ENCODE measurements at places on chromosomes 2 and 18. TPM values are rescaled to one million over a fixed set of nuclear protein-coding genes. Genes with fewer than 3 reads are reported as not detected.

Gene RNU2-63P
- not detected for polyA plus RNA-seq

Gene DYNAP
- polyA plus RNA-seq = not detected

Gene EGR4
- polyA plus RNA-seq = not detected

Gene TNS1
- 33.2 TPM for polyA plus RNA-seq

Gene EML6
- polyA plus RNA-seq = 1.6 TPM

Gene IL1R1
- polyA plus RNA-seq = 26.5 TPM
